ENCODE measurements at places on chromosomes 3 and 15. TPM values are rescaled to one million over a fixed set of nuclear protein-coding genes. Genes with fewer than 3 reads are reported as not detected.

DNA sequence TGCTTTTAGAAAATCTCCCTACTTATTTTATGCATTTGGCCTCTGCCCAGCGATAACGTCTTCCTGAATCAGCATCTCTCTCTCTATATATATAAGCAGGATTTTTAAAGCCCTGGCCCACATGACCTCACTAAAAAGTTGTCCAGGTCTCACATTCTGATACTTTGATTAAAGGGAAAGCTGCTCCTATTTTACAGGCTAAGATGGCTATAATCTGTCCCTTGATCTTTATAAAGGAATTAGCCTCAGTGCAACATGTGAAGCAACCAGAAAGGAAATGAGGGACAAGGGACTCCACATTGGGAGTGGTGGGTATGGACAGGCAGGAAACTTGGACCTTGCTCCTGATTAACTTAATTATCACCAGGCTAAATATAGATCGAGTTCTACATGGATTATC, 25.6 kb upstream of the MUC13 start:
- H3K27me3 ChIP-seq = no peaks in the 10 kb centered on the region
- no peaks in the 10 kb centered on the region for H3K36me3 ChIP-seq
- no peak for DNase-seq
- H3K4me3 ChIP-seq = no peak overlapping the region

- no peak overlapping the region for H3K27ac ChIP-seq
- no peaks in the 10 kb centered on the region for H3K36me3 ChIP-seq
- H3K4me1 ChIP-seq = peaks cover 35% of the 10 kb centered on the region
- DNase-seq = peak; percentile 10
Measured at GRCh38 chr15:39581793-39582285, 960 bp downstream of the THBS1 start.

DNA sequence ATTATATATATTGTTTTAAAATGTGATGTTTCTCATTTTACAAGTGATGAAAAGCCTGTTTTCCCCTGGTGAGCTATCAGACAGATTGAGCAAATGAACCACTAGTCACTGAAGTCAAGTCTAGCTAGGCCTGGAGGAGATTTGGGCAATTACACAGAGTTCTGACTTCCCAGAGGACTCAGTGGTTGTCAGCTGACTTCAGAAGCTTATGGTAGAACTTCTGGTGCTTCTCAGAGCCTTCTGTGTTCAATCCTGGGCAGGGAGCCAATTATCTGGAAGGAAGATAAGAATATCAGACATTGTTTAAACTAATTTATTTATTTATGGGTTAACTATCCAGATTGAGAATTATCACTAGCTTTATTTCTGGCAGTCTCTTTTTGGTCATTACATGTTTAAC, 37.7 kb upstream of the NAALADL2 start:
- H3K4me3 ChIP-seq = no peak overlapping the region
- no peaks in the 10 kb centered on the region for H3K4me1 ChIP-seq
- no peaks in the 10 kb centered on the region for H3K36me3 ChIP-seq
- H3K27me3 ChIP-seq = no peaks in the 10 kb centered on the region
- no peak overlapping the region for H3K27ac ChIP-seq
- DNase-seq = no peak

- no peak for DNase-seq
- no peak overlapping the region for H3K4me3 ChIP-seq
- H3K27ac ChIP-seq = no peak overlapping the region
- H3K27me3 ChIP-seq = no peaks in the 10 kb centered on the region
- no peaks in the 10 kb centered on the region for H3K36me3 ChIP-seq
- H3K4me1 ChIP-seq = no peaks in the 10 kb centered on the region
Measured at GRCh38 chr3:144660186-144660585, 688.6 kb downstream of the DIPK2A start.

- DNase-seq = no peak
- H3K27ac ChIP-seq = peak overlapping the region; percentile 31
- no peaks in the 10 kb centered on the region for H3K27me3 ChIP-seq
Measured at GRCh38 chr15:95868970-95869369, 461.5 kb upstream of the NR2F2 start.

DNA sequence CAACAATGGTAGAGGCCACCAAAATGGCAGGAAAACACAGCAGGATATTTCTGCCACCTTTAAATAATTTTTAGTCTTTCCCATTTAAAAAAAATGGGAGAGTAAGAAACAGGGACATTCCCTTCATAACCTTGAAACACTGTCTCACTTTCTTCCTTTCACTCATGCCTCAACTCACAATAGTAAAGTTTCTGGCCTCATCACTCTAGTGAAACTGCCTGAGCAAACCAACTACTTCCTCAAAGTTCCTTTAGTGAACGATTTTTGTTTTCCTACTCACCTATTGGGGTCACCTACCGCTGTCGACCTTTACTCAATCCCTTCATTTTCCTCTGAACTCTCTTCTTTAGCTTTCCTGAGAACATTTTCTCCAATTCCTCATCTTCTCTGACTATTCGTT, 33.0 kb downstream of the SHC4 start:
- H3K36me3 ChIP-seq = no peaks in the 10 kb centered on the region
- H3K4me3 ChIP-seq = no peak overlapping the region
- no peaks in the 10 kb centered on the region for H3K27me3 ChIP-seq
- H3K27ac ChIP-seq = no peak overlapping the region

GRCh38 chr3:144415492-144415891, 443.9 kb downstream of the DIPK2A start:
- DNase-seq = no peak
- H3K36me3 ChIP-seq = no peaks in the 10 kb centered on the region
- no peaks in the 10 kb centered on the region for H3K27me3 ChIP-seq
- no peaks in the 10 kb centered on the region for H3K4me1 ChIP-seq
- no peak overlapping the region for H3K27ac ChIP-seq

DNA sequence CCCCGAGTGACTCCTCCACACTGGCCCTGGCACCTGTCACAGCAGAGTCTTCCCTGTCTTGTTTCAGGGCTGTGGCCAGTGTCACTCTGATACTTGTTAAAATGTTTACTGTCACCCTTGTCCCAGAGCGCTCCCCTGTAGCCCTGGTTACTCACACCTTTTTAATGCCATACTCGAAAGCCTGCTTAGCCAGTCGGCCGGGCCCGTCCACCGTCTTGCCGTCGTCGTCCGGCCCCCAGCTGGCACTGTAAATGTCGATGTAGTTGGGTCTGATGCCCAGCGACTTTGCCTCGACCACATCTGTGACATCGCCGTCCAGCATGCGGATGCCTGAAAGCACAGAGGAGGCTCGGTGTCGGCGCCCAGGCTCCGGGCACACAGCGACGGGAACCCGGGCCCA, 91.3 kb downstream of the PCSK6 start:
- no peak overlapping the region for H3K27ac ChIP-seq
- H3K4me3 ChIP-seq = no peak overlapping the region
- DNase-seq = no peak
- peaks cover 2% of the 10 kb centered on the region for H3K27me3 ChIP-seq
- peaks cover 20% of the 10 kb centered on the region for H3K4me1 ChIP-seq

DNA sequence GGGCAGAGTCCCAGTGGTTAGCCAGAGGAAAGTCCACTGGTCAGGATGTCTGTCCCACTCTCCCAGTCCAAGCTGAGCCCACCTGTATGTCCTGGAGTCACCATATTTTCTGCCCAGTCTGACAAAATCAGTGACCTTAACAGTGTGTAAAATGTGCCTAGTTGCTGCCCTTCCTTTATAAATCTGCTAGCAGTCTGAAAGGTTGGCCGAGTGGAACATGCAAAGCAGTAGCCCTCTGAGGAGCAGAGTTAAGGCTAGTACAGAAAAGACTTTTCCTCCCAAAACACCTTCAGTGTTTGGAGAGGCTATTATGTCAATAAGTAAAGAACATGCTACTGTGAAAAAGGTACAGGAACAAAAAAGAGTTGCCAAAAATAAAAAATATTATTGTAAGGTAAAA, 15.3 kb downstream of the TTC21A start:
- H3K4me3 ChIP-seq = no peak overlapping the region
- DNase-seq = no peak
- H3K27me3 ChIP-seq = no peaks in the 10 kb centered on the region
- peaks cover 19% of the 10 kb centered on the region for H3K4me1 ChIP-seq
- H3K36me3 ChIP-seq = no peaks in the 10 kb centered on the region

DNA sequence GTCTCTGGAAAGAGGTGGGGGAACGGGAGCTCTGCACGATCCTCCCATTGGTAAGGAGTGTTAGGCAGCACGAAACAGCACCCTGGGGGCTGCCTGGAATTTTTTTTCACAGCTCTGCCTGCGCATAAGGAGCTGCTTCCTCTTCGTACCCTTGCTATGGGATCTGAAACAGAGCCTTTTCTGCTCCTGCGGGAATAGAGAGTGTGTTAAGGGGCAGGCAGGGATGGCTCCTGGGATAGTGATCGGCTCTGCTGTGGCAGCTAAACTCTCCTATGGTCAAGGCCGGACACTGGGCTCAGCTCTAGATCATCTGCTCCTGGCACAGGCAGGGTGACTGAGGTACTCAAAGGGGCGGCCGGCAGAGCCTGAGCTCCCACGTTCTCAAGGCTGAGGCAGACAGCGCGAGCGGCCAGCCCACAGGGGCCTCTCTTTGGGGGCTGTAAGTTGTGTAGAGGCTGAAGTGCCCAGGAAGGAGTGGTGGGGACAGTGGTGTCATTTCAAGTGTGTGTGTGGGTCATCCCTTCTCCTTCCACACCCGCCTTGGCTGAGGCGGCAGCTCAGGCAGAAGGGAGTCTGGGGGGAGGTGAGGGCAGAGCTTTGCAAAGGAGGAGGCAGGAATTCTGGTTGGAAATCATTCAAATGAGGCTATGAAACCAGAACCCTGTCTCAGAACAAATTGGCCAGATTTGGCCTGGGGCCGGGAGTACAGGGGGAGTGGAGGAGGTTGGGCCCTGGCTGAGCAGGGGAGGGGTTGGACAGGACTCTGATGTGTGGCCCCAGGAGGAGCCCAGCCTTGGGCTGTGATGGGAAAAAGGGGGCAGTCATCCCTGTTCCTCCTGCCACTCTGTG, 31.0 kb downstream of the EPHB3 start:
- H3K4me3 ChIP-seq = no peak overlapping the region
- H3K27me3 ChIP-seq = no peaks in the 10 kb centered on the region
- DNase-seq = no peak
- H3K27ac ChIP-seq = no peak overlapping the region
- peaks cover 4% of the 10 kb centered on the region for H3K4me1 ChIP-seq
- H3K36me3 ChIP-seq = no peaks in the 10 kb centered on the region

DNA sequence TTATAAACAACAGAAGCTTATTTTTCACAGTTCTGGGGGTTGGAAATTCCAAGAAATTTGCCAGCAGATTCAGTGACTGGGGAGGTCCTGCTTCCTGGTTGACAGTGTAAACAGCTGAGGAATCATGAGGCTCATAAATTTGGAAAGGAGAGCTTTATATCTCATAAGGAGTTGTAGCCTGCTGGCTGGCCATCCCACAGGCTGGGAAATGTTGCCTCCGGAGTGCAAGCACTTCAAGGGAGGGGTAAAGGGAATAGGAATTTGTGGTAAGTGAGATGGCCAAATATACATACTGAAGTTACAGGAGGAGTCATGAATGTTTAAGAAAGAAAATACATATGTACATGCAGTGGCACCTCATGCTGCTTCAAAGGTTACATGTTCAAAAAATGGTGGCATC, 217.2 kb upstream of the CBLB start:
- H3K36me3 ChIP-seq = no peaks in the 10 kb centered on the region
- H3K27me3 ChIP-seq = no peaks in the 10 kb centered on the region
- H3K4me3 ChIP-seq = no peak overlapping the region

DNA sequence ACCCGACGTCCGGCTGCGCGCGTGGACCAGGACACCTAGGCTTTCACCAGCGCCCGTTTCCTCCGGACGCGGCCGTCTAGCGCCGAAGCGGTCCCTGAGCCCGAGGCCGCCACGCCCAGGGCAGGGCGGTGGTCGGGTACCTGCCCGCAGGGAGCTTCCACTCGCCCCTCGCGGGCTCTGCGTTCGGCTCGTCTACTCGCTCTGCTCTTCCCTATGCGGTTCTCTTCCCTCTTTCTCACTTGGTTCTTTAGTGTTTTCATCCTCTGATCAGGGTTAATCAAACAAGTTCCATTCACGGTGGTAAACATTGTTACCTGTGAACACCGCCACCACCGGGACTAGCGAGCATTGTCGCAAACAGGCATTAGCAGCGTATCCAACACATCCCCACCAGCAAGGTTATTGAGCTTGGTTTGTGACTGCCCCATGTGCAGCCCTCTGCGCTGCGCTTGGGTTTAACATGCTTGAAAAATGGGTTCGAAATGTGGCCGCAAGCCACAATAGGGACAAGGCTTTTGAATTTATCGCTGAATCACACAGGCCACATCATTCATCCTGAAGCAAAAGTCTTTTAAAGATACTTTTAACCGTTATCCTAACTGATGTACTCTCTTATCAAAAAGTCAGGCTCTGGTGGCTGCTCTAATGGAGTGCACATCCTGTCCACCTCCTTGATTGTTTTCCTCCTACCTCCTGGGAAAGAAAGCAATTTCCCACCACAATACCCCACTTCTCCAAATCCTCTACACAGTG, 843 bp upstream of the CD47 start:
- H3K27ac ChIP-seq = peak overlapping the region; percentile 98
- peak overlapping the region; percentile 73 for H3K4me3 ChIP-seq
- H3K27me3 ChIP-seq = no peaks in the 10 kb centered on the region
- H3K4me1 ChIP-seq = peaks cover 30% of the 10 kb centered on the region
- H3K36me3 ChIP-seq = no peaks in the 10 kb centered on the region
- DNase-seq = peak; percentile 74

- no peak overlapping the region for H3K4me3 ChIP-seq
- peak; percentile 48 for DNase-seq
- peak overlapping the region; percentile 47 for H3K27ac ChIP-seq
- peaks cover 32% of the 10 kb centered on the region for H3K4me1 ChIP-seq
- H3K27me3 ChIP-seq = no peaks in the 10 kb centered on the region
Measured at GRCh38 chr3:39222462-39222861, 30.1 kb upstream of the XIRP1 start.

DNA sequence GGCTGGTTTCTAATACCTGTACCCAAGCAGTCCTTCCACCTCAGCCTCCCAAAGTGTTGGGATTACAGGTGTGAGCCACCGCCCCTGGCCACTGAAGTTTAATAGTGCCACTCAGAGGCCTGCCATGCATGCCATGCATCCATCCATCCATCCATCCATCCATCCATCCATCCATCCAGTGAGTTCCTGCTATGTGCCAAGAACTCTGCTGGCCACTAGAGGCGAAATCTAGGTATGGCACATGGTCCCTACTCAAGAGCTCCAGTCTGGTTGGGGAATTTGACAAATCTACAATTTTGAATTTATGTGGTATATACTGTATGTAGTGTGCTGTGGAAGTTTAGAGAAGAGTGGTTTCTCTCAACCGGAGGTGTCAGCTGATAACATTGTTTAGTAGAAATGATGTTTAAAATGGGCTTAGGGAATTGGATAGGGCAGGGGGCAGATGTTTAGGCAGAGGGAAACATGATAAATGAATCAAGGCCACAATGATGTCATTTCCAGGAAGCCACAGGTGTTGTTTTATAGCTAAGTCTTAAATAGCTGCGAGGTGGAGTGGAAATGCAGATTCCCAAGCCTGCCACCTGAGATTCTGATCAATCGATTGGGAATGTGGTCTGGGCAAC, 384.4 kb upstream of the C2CD4B start:
- no peaks in the 10 kb centered on the region for H3K4me1 ChIP-seq
- H3K27me3 ChIP-seq = no peaks in the 10 kb centered on the region
- H3K36me3 ChIP-seq = no peaks in the 10 kb centered on the region
- H3K27ac ChIP-seq = no peak overlapping the region
- DNase-seq = no peak

GRCh38 chr15:88322461-88322860, 65.9 kb upstream of the NTRK3 start:
- no peaks in the 10 kb centered on the region for H3K36me3 ChIP-seq
- DNase-seq = no peak
- no peak overlapping the region for H3K27ac ChIP-seq

Gene RBP2
- not detected for total RNA-seq

Gene EIF4E3
- total RNA-seq = 52.2 TPM

Gene TRAT1
- 2.4 TPM for total RNA-seq

Gene TUSC7
- total RNA-seq = not detected

Gene MEIS2
- total RNA-seq = 0.35 TPM

All from natural killer cell (primary cell).